H1 (cell line): ENCODE measurements at places on chromosomes 13 and 19.

- DNase-seq: no peak
Observed at GRCh38 chr13:21181671-21182070, 5.2 kb downstream of the MRPL57 start.

DNA sequence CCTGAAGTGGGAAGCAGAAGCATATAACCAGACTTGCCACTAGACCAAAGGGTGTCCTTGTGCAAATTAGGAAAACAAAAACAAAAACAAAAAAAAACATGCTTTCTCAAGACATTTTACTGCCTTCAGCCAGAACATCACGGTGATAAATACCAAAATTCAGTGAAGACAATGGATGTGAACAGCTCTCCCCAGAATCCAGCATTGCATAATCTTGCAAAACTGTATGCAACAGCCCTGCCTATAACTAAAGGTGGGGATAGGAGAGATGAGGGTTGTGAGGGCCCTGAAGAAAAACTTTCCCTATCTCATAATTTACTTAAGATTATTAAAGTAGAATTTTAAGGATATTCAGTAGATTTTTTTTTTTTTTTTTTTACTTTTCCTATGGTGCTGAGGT lies 24.9 kb upstream of the NDFIP2 start:
- no peak for DNase-seq

GRCh38 chr19:54152267-54152666 lies 7.3 kb downstream of the LENG1 start:
- no peak for DNase-seq

- no peak for DNase-seq
Observed at GRCh38 chr19:38273499-38273898, 9.1 kb downstream of the SPINT2 start.

GRCh38 chr13:30572859-30573275 lies 44.9 kb upstream of the USPL1 start:
- DNase-seq: no peak

DNA sequence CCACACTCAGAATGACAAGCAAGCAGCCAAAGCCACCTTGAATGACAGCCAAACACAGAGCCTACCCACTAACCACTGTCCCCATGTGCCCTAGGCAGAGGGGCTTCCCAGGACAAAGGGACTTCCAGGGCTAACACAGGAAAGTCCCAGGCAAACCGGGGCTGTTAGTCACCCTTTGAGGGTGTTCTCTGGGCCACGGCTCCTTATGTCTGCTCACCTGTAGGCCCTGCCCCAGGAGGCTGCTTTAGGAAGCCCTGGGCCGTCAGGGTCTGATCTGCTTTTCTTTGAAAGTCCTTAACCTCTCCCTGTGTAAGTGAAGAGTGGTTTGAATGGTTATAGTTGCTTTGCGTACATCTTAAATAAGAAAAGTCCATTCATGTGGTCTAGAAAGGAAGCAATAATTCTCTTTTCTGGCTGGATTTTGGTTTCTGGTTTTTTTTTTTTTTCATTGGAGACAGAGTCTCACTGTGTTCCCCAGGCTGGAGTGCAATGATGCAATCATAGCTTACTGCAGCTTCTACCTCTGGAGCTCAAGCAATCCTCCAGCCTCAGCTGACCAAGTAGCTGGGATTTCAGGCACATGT lies 161.4 kb downstream of the EFNB2 start:
- DNase-seq: no peak

DNA sequence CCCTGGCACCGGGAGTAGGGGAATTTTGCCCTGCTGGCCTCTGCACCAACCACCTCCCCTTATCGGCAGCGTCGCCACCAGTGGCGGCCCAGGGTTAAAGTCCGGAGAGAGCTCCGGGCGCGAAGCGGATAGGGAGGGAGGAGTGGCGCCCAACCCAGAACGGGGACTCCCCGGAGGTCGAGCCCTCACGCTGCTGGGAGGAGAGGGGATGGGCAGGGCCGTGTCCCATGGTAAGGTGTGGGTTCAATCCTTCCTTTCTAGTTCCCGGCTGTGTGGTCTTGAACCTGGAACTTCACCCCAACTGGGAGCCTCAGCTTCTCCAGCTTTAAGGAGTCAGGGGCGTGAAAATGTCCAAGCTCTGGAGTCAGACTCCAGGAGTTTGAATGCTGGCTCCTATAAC lies 23.3 kb upstream of the BCL3 start:
- DNase-seq: no peak

DNA sequence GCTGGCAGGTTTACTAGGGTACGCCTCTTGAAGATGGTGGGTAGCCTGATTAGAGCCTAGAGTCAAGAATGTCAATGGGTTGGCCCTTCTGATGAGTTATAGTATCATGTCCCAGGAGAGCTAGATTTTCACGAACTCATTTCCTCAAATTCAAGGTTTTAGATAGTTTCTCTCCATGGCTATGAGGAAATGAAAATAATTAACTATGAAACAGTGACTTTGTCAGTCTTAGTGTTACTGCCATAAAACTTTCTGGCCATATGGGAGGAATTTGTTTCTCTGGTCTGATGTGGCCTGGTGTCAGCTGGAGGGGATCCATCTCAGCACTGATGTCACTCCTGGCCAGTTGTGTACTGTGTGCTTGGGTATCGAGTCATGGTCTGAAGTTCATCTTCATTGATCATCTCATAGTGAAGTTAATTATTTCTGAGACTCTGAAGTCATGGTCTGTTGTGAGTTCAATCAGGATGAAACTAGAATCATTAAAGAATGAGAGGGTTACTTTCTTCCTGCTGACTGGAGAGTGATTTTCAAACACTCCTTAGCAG lies 49.4 kb upstream of the TNFSF11 start:
- no peak for DNase-seq

GRCh38 chr13:87894059-87894458 lies 222.9 kb downstream of the SLITRK5 start:
- DNase-seq: no peak

DNA sequence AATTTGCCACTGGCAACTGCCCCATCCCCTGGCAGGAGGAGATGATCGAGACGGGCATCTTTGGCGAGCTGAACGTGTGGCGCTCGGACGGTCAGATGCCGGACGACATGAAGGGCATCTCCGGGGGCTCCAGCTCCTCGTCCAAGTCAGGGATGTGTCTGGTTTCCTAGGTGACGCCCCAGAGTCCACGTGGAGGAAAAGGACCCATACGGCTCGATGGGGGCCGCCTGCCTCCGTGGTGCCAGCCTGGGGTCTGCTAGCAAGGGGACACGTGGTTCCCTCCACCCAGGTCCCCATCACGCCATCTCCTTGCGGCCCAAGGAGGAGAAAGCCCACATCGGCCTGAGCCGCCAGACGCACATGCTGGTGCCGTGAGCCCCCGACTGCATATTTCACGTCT lies 23.8 kb upstream of the TMEM255B start:
- DNase-seq: no peak

- DNase-seq: no peak
Observed at GRCh38 chr19:17739121-17739875, 12.0 kb upstream of the FCHO1 start.

DNA sequence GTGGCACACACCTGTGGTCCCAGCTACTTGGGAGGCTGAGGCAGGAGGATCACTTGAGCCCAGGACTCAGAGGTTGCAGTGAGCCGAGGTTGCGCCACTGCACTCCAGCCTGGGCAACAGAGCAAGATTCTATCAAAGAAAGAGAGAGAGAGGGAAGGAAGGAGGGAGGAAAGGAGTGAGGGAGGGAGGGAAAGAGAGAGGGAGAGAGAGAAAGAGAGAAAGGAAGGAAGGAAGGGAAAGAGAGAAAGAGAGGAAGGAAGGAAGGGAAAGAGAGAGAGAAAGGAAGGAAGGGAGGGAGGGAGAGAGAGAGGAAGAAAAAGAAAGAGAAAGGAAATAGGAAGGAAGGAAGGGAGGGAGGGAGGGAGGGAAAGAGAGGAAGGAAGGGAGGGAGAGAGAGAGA lies 12.4 kb downstream of the NRTN start:
- DNase-seq: no peak
